CD4-positive, alpha-beta T cell treated with Interleukin-10 for 1 hour (primary cell): ENCODE measurements at places on chromosomes 1 and 21.
A peak's percentile ranks its signal among the peaks of the same experiment; 100 is the strongest.

- no peak for DNase-seq
Observed at GRCh38 chr1:3021801-3022401, 634 bp downstream of the ACTRT2 start.

- DNase-seq = no peak
Observed at GRCh38 chr1:57494530-57495079, 70.7 kb upstream of the DAB1 start.

- peak; percentile 73 for DNase-seq
Observed at GRCh38 chr1:229664133-229664689, 38.2 kb downstream of the URB2 start.

- no peak for DNase-seq
Observed at GRCh38 chr21:32764186-32764585, 7.4 kb downstream of the PAXBP1 start.

GRCh38 chr1:31234123-31234708 is 5.5 kb downstream of the NKAIN1 start:
- no peak for DNase-seq
